ENCODE measurements at places on chromosomes 12 and 14.
A peak's percentile ranks its signal among the peaks of the same experiment; 100 is the strongest.

DNA sequence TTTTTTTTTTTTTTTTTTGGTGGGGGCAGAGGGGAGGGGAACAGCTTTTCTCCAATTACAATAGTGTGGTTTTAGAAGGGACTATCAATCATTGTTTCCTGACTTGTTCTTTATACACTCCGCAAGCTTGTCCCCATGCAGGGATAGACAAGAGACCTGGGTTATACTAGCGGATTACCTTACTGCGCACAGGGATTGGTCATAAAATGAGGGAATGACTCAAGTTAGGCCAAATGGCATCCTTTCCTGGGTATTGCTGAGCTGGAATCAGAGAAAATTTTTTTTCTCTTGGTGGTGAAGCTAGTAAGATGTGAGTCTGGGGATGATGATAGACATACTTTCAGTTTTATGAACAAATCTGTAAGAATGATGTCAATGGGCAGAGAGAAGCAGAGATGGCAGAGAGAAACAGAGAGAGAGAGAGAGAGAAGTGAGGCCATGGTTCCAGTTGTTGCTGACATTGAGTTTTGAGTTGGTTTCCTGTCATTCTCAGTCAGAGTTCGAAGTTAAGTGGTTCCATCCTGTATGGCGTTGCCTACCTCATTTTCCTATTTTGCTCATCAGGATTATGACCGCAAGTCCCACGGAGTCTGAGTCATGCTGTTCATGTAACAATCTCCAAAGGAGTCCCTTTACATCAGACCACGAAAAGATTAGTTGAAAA is 59.1 kb upstream of the OTOGL start:
- peak; percentile 81 for DNase-seq

DNA sequence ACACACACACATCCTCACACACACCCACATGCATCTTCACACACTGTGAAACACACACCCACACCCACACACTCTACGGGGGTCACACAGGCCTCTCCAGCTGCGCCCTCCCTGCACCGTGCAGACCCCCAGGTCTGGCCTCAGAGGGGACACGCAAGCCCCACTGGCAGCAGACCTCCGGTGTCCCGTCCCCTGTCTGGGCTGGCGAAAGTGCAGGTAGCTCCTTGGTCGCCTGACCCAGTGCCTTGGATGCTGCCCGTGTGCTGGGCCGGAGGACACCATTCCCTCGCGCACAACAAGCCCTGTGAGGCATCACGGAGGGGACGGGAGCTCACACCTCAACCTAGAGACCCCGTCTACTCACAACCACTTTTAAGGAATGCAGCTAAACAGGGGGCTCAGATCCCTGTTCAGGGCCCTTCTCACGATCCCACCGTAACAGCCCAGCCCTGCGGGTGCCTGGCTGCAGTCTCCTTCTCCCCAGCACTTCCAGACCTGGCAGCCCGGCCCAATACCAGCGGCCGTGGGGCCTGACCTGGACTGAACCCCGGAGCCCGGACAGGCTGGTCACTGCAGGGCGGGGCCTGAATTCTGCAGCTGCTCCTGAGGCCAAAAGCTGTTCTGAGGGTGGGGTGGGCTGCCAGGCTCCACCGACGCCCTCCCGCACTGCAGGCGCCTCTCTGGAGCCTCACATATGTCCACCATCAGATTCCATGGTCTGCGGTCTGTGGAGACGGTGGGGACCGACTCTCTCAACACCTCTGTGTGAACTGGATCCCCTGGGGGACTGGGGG is 42.1 kb upstream of the FZD10 start:
- no peak for DNase-seq

GRCh38 chr12:64001439-64001838 is 156.9 kb downstream of the SRGAP1 start:
- DNase-seq = no peak

DNA sequence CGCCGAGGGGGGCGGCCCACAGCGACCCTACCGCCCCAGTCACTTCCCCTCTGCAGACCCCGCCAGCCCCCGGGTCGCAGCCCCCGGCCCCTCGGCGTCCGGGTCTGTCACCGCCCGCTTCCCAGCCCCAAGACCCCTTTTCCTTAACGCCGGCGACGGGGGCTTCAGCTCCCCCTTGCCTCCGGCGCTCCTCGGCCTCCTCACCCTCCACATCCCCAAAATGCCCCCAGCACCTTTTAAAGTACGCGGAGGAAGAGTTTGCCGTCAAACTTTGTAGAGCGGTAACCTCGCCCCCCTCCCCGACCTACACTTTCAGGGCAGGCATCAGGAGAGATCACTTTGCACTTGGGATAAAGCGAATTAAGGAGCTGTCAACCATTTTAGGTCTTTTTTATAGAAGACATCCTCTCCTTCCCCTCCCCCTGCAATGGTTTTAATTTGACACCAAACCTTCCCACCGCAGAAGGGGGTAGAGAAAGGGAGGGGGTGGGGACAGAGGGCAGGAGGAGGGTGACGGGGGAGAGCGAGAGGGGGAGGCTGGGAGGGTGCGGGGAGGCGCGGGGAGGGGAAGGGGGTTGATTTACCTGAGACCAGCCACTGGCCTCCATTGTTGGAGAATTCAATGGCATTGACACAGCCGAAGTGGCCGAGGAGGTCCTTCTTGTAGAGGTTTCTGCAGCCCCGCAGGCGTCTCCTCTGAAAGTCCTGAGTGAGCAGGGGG is 578 bp downstream of the DCAF5 start:
- no peak for DNase-seq

DNA sequence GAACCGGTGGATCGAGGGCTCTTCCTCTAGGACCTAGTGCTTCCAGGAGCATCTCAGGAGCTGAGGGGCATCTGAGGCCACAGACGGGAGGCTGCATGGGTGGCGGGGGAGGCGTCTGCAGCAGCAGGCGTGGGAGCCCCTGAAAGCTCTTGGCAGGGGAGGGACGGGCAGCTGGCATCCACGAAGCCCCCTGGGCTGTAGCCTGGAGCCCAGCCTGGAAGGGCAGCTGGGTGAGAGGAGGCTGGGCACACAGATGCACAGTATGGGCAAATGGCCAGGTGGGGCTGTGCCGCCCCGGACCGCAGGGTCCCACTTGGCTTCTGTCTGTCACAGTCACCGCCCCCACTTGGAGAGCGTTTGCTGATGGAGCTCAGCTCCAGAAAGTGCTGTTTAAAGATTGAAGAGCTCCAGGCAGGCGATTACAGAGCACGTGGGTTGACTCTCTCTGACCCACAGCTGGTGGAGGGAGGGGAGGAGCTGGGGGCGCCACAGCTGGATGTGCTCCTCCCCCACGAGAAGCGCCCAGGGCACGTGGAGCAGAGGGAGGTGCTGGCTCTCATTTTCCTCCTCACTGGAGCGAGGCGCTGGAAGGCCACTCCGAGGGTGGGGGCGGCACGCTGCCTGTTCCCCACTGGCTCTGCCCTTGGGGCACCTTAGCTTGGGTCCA is 155.0 kb upstream of the C14orf180 start:
- DNase-seq = no peak

- no peak for DNase-seq
Measured at GRCh38 chr12:45462506-45462905, 246.6 kb downstream of the ANO6 start.

DNA sequence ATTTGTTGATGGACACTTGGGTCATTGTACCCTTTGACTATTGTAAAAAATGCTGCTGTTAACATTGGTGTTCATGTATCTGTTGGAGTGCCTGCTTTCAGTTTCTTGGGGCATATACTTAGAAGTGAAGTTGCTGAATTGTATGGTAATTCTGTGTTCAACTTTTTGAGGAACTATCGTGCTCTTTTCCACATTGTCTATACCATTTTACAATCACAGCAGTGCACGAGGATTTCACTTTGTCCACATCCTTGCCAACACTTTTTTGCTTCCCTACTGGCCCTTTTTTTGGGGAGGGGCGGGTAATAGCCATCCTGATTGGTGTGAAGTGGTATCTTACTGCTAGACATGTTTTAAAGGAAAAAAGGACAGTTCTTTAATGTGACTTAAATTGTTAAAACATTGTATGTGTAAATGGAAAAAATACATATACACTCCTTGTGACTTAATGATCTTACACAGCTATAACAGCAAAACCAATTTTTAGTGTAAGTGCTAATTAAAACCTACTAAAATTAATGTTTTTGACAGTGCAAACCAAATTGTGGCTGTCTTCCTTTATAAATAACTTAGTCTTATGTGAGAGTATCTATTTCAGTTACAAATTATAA is 52.7 kb downstream of the WNK1 start:
- DNase-seq = no peak

- peak; percentile 32 for DNase-seq
Measured at GRCh38 chr14:23569443-23570151, 2.0 kb upstream of the AP1G2 start.

DNA sequence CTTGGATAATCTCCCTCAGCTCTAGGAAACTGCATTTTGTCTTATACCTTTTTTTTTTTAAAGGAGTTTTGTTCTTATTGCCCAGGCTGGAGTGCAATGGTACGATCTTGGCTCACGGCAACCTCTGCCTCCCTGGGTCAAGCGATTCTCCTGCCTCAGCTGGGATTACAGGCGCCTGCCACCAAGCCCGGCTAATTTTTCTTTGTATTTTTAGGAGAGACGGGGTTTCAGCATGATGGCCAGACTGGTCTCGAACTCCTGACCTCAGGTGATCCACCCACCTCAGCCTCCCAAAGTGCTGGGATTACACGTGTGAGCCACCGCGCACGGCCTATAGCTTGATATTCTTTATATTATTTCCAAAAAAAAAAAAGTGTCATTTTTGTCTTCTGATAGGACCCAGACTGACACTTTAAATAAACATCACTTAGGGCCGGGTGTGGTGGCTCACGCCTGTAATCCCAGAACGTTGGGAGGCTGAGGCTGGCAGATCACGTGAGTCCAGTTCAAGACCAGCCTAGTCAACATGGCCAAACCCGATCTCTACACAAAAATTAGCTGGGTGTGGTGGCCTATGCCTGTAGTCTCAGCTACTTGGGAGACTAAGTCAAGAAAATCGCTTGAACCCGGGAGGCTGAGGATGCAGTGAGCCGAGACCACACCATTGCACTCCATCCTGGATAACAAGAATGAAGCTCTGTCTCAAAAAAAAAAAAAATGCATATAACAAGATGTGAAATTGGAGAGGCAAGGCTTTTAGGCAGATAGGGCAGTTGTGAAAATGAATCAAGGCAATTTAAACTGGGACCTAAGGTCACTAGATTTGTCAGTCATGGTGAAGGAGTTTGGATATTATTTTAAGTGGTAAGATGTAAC is 18.4 kb downstream of the SLC2A3 start:
- no peak for DNase-seq

- no peak for DNase-seq
Measured at GRCh38 chr14:100988956-100989355, 85.4 kb upstream of the RTL1 start.

DNA sequence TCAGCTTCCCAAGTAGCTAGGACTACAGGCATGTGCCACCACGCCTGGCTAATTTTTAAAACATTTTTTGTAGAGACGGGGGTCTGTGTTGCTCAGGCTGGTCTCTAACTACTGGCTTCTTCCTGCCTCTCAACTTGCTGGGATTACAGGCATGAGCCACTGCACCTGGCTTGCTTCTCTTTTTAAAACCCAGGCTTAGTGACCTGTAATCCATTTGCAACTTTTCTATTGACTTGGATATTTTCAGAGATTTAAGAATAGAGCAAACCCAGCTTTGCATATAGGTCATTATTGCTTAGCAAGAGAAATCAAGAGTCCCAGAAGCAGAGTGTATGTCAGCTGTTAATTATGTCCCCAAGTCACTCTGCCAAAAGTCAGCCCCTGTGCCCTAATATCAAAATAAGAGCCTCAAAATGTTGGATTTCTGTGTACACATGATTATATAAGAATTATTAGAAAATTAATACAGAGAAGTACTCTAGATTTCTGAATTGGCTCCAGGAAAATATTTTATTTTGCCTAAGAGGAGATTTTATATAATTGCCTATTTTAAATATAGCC is 24.9 kb downstream of the TCP11L2 start:
- DNase-seq = no peak

DNA sequence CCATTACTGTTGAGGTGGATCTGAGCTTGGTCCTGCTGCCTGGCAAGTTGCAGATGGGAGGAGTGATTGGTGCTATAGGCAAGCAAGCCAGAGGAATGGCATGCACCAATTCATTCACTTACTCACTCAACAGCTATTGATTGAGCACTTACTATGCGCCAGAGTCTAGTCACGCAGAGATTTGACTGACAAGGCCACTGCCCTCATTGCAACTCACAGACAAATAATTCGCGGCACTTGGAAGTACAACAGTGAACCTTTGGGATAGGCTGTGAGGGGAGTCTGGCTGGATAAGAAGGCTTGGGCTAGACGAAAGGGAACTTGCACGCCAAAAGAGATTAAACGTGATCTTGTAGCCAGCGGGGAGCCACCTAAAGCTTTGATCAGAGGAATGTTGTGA is 96.2 kb downstream of the NEDD1 start:
- DNase-seq = no peak

GRCh38 chr14:97185186-97185585 is 388.0 kb downstream of the VRK1 start:
- no peak for DNase-seq

- DNase-seq = no peak
Measured at GRCh38 chr14:104917993-104918392, 6.7 kb upstream of the PLD4 start.

- DNase-seq = no peak
Measured at GRCh38 chr14:65731933-65732506, 319.5 kb downstream of the FUT8 start.

- no peak for DNase-seq
Measured at GRCh38 chr12:61863811-61864210, 396.4 kb upstream of the USP15 start.

- no peak for DNase-seq
Measured at GRCh38 chr12:107159384-107159900, 66.1 kb upstream of the CRY1 start.

DNA sequence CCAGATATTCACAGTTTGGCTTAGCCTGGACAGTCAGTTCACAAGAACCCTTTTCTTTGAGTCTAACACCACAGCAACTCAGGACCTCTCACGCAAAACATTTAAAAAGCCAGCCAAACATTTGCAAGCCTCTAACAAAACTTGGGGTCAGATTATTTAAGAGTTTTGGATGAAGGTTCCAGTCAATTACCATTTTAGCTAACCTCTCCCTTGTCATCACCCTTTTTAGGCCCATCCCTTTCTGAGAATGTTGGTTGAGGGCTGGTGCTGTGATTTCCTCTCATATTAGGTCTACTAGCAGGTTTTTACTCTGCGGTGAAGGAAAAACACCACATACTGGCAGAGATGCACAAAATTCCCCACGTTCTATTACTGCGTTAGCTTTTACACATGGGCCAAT is 20.7 kb downstream of the PAX9 start:
- DNase-seq = no peak

DNA sequence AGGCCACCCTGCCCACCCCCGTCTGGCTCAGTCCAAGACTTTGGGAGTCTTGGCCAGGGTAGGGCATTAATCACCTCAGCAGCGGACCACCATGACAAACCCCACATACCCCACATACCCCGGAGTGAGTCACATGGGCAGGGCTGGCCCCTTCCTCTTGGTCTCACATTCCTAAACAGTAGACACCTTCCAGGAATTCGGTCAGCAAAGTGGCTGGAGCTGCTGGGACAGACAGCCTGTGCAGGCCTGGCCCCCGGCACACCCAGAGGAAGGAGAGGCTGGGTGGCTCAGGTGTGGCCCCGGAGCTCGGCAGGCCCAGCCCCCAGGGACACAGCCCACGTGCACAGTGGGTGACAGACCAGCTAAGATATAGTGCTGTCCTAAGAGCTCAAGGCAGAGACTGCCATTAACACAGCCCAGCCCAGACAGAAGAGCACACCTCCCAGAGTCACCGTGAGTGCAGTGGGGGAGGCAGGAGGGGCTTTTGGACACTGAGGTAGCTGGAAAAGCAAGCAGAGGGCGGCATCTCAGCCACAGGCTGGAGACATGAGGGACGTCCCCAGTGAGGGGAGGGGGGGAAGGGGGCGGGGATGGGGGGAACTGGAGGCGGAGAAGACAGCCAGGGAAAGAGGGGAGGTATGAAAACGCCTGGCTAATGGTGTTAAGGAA is 24.0 kb downstream of the CCDC85C start:
- peak; percentile 91 for DNase-seq

GRCh38 chr14:75188086-75188485 is 11.7 kb upstream of the TMED10 start:
- DNase-seq = no peak
